Stimulated activated CD8-positive, alpha-beta memory T cell treated with anti-CD3 and anti-CD28 coated beads, Interleukin-12 subunit alpha, Interleukin-12 subunit beta, amount 100 ng/mL, for 4 hours (primary cell): ENCODE measurements at places on chromosomes 4 and X.

- no peak for DNase-seq
These were observed 287.5 kb downstream of the ACTRT1 start for GRCh38 chrX:127764674-127765073.

GRCh38 chrX:118254611-118255010, 91.3 kb upstream of the WDR44 start:
- no peak for DNase-seq

- no peak for DNase-seq
These were observed 45.8 kb downstream of the BCORL1 start for GRCh38 chrX:130028196-130028595.

GRCh38 chr4:57076646-57077045, 33.5 kb downstream of the IGFBP7 start:
- no peak for DNase-seq

GRCh38 chr4:143287572-143287923, 49.1 kb upstream of the GAB1 start:
- no peak for DNase-seq

DNA sequence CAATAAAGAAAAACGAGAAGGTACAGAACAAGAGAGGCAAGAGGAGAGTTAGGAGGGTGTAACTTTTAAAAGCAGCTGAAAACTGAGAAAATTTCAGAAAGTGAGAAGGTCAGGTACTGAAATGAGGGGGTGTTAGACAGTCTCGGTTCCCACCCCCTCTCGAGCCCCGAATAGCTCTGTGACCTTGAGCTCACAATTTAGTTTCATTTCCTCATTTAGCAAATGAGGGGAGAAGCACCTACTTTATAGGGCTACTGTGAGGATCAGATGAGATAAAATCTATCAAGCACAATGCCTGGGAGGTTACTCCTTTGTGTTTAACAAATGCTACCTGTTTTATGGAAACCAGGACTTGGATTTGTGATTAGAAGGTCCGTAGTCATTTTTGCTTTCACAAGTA, 4.9 kb downstream of the UGT8 start:
- no peak for DNase-seq
